ENCODE measurements at places on chromosomes 2 and 18. TPM values are rescaled to one million over a fixed set of nuclear protein-coding genes. Genes with fewer than 3 reads are reported as not detected.
A peak's percentile ranks its signal among the peaks of the same experiment; 100 is the strongest.

Gene RFTN2
- not detected for total RNA-seq

Gene GLB1L
- 3.0 TPM for total RNA-seq

Gene ZNF512
- total RNA-seq = 13.6 TPM

Gene UGT1A3
- total RNA-seq = not detected

Gene TRABD2A
- total RNA-seq = 21.2 TPM

Gene OBSL1
- total RNA-seq = 0.60 TPM

Gene KCNG3
- total RNA-seq = 0.38 TPM

Gene CACNB4
- 0.05 TPM for total RNA-seq

- DNase-seq = peak; percentile 51
Measured at GRCh38 chr2:148876595-148877402, 1.8 kb downstream of the KIF5C start.

GRCh38 chr2:156189584-156189983 is 142.9 kb downstream of the NR4A2 start:
- DNase-seq = no peak

DNA sequence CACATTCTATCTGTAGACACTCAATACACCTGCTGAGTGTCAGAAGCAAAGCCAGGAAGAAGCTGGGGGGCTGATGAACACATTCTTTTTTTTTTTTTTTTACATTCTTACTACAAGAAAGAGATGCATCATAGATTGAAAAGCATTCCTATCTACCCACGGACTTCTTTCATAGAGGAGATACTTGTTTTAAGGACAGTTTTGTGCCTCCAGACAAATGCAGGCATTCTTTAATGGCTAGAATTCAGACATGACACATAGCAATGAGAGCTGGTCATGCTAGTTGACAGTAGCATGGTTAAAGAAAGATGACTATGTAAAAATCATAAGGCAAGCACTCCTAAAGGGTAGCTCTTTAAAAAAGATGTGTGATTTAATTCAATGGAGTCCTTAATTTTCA is 110.2 kb downstream of the EPHA4 start:
- DNase-seq = no peak

DNA sequence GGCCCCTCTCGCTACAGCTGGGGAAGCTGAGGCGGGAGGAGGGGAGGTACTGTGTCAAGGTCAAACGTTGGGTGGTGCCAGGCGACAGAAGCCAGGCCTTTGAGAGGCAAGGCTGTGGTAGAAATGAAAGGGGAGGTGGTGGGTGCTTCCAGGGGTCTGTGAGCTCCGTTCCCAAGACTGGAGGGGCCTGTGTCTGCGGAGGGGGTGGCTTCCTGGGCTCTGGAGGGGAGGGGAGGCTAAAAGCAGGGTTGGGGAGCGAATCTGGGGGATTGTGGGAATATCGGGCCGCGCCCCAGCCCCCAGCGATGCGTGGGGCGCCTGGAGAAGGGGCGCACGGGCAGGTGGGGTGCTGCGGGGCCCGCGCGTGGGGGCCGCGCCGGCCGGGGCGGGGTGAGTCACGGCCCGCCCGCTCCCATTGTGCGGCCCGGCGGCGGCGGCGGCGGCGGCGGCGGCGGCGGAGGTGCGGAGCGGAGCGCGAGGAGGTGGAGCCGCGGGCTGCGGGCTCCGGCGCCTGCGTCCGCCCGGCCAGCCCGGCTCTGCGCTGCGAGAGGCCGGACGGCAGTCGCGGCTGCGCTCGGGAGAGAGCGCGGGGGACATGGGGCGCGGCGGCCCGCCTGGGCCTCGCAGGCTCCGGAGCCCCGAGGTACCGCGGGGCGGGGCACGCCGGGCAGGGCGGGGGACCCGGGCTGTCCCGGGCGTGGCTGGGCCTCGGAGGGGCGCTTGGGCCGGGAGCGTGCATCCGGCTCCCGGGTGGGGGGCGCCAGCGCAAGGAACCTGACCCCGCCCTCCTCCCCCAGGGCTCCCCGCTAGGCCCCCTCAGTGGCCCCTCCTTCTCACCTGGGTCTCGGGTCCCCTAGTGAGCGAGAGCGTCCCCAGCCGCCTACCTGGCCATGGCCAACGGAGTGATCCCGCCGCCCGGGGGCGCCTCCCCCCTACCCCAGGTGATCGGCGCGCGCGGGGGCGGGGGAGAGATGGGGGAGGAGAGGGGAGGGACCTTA is at the start of gene SLC4A3:
TSS of gene SLC4A3 (plus strand) at position 528 of the 998 bp plus-strand sequence. CDS start at position 891, 363 bp downstream.
- DNase-seq = no peak

- DNase-seq = no peak
Measured at GRCh38 chr2:180003559-180003958, 3.5 kb downstream of the CWC22 start.

- no peak for DNase-seq
Measured at GRCh38 chr18:9750606-9751304, 42.7 kb downstream of the RAB31 start.

DNA sequence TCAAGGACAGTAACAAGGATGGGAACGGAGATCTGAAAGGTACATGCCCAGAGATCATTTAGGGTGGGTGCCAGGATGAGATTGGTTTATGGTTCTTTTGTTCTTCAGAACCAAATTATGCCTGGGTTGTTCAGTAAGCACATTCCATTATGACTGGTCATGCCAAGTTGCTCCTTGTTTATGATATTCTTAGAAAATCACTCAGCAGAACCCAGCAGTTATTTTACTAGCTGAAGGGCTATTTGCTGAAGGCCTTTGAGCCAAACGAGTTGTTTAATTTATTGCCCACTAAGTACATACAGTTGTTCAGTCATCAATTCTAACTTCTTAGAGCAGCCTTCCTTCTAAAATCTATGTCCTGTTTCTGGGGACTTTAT is 635 bp downstream of the SLC3A1 start:
- no peak for DNase-seq

GRCh38 chr2:240925191-240925567 is 19.0 kb downstream of the CROCC2 start:
- peak; percentile 4 for DNase-seq

DNA sequence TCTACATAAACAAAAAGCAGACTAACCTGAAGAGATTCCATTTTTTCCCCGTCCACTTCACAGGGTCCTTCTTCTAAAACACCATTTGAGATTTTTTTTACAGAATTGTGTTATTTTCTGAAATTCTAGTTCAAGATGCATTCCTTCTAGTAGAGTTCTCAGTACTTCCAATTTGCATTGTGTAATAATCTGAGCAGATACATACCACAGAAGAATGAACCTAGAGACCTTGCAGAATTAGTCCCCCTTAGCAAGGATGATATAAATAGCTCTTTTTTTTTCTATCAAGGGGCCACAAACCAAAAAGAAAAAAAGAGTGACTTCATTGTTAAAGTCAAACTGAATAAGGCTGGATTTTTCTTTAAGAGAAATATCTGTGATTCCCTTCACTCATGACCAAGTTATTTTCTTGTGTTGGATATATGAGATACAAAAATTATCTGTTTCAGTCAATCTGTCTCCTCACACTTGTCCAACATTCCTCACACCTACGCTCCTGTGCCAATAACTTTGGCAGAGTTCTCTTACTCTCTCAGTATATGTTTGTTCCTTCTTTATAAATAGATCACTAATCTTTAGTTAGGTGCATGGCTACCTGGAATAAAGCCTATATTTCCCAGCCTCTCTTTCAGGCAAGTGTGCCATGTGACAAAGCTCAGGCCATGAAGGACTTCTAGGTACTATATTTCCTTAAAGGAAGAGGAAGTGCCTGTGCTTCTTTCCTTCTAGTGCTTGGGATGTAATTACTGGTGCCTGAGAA is 183.5 kb downstream of the ZNF385B start:
- no peak for DNase-seq

DNA sequence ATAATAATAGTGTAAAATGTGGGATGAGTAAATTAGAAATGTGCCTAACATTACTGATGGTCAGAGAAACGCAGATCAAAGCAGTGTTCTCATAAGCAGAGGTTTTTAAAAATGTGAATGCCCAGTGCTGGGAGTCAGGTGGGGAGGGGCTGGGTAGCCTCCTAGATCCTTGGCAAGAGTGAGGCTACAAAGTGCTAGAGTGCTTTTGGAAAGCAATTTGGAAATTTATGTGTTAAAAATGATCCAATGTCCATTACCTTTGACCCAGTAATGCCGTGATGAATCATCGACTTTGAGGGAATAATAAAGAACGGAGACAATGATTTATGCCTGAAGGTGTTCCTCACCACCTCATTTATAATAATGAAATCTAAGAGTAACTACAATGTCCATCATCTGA is 44.9 kb upstream of the TWIST2 start:
- no peak for DNase-seq

DNA sequence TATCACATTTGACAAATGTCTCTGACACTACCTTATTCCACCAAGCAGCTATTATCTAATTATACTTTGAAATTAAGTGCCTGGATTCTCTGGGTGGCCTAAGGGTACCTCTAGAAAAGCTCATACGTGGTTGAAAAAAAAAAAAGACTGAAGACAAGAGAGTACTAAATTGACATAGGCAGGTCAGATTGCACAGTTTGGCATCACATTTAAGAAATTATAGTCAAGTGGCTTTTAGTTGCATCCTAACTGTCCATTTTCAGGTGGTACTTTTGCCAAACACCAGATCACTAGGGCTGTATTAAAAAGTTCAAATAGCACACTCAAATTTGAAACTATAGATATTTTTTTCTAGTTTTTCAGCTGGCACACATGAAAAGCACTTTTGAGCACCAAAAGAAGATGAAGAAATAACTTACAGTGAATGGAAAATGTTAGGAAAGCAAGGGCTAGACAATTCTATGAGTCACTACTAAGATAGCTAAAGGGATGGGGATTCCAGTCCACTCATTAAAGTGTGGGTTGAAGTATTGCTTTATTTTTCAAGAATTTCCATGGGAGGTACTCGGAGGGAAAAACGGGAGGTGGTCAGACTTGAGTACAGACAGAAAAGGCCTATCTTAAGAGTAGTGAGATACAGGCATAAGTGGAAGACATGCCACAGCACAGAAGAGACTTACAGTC is 106.5 kb upstream of the COL5A2 start:
- DNase-seq = no peak

DNA sequence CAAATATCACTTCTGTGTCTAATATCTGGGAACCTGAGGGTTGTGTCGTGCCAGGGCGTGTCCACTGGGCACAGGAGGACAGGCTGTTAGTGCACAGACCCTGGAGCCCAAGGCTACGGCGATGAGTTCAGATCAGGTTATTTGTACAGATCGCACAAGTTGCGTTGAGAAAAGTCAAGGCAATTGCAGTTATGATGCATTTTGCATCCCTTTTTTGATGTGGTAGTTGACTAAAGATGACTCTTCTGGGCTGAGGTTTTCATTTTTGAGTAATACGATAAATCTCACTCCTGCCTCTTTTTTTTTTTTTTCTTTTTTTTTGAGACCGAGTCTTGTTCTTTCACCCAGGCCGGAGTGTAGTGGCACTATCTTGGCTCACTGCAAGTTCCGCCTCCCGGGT is 7.2 kb downstream of the RBFA start:
- no peak for DNase-seq

GRCh38 chr2:173441222-173441621 is 86.5 kb downstream of the CDCA7 start:
- DNase-seq = no peak

- DNase-seq = no peak
Measured at GRCh38 chr18:57775937-57776336, 27.2 kb downstream of the ATP8B1 start.

DNA sequence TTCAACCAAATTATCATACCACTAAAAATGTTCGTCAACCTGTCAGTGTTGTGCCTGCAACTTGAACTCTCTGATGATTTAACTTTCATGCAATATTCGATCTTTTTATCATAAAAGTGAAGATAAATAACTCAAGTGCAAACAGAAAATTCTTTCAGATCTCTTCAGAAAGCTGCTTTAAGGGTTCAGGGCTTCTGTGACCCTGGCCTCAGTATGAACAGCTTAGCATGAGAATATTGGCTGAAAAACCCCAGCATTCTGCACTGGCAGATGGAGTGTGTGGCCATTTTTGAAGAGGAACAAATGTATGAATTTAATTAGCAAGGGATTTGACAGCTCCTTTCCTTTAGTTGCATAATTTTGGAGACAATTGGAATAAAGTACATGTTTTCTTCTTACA is 851.4 kb upstream of the SOX11 start:
- no peak for DNase-seq

- DNase-seq = no peak
Measured at GRCh38 chr2:29040552-29040951, 33.8 kb downstream of the PCARE start.

DNA sequence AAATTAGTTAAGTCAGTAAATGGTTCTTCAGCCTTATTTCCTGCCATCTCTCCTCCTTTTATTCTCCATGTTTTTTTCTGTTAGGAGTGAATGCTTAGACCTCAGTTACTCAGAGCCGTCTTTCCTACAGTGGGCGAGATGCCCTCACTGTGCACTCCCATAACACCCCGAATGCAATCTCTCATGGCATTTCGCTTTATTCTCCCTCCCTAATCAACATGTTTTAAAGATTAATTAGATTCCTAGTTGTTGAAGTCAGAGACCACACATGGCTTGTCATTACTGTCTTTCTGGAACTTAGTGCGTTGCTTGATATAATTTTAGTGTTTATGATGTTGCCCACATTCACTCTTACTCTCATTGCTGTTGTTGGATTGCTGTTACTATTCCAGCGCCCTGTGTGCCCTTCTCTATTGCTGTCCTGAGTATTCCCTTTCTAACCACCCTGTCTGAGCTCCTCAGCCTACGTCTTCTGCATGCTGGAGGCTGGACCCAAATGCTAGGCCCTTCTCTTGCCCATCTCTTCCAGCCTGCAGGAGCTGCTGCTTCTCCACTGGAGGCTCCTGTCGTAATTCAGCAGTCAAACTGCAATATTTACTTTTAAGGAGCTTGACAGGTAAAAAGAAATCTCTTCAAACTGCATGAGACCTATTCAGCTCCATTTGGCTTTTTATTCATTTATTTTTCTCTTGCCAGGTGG is 99.3 kb downstream of the MAP2 start:
- no peak for DNase-seq

- DNase-seq = no peak
Measured at GRCh38 chr2:138123741-138124140, 159.5 kb downstream of the HNMT start.

DNA sequence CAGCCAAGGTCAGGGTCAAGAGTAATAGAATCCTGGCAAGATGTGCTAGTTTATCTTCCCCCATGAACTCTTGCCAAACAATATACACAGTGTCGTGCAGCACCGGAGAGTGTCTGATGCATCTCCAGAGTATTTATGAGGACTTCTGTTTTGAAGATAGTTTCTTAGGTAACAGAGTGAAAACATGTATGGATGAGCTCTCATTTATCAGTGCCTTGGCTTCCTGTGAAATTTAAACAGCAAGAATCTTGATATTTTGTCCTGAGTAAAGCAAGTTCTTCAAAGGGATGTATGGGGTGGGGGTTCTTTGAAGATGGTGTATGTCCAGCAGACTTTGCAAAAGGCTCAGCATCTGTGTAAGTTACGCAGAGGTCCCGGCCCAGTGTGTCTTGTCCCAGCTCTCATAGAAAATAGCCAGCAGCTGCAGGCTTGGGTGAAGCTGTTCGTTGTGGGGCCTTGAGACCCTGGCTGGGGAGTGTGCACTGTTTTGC is 361.0 kb upstream of the NT5C1B start:
- DNase-seq = no peak

DNA sequence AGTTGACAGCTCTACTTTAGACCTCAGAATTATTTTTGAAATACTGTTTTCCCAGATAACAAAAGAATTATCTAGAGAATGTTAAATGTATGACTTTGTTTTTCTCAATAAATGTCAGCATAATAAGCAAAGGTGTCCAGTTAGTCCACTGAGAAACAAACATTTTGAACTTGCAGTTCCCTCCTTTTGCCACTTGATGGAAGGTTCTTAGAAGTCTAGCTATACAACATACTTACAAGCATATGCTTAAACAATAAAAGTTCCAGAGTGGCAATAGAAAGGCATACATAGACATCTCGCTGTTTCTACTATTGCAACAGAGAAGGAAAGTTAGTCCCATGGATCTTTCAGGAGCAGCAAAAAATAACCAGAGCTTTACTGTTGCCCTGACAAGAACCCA is 11.8 kb downstream of the NDUFA10 start:
- DNase-seq = no peak
